ENCODE measurements at places on chromosomes 1 and 21. TPM values are rescaled to one million over a fixed set of nuclear protein-coding genes. Genes with fewer than 3 reads are reported as not detected.

LRRC7 gene
- 0.14 TPM for total RNA-seq

DNA sequence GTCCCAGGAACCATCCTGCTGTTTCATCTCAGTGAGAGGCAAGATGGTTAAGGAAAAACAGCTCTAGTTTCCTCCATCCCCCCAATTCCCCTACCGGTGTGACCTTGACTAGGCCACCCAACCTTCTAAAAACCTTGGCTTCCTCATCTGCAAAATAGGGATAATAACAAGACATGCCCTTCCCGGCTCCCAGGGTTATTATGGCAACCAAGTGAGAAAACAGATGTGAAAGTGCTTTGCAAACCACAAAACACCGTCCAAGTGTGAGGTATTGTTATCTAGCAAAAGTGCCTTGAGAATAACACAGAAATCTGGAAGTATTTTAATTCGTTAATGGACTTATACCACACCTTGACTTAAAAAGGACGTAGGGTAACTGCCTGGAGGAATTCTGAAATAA, 62.7 kb downstream of the ITPKB start:
- no peak for DNase-seq

DNA sequence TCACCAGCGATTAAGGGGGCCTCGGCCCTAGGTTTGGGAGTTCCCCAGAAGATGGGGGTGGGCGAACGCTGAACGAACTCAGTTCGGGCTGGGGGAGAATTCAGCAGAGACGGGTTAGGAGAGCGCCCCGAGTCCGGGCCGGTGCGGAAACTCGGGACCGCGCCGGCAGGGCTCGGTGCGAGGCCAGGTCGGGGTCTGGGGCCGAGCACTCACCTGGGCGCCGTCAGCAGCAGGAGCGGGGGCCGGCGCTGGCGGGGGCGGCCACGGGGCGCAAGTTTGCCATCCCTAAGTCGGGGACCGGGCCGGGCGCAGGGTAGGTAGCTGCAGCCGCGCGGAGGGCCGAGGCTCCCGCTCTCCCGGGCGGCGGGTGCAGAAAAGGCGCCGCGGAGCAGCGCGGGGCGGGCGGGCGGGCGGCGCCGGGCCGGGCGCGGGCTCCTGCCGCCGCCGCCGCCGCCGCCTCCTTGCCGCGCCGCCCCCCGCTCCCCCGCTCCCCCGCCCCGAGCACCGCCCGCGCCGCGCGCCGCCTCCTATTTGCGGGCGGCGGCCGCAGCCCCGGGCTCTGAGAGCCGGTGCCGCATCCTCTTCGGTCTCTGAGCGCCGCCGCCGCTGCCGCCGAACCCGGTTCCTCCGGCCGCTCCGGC, 349 bp downstream of the ADGRB2 start:
- DNase-seq, result no peak

GRCh38 chr1:14482784-14483450, 115.6 kb upstream of the KAZN start:
- DNase-seq, result no peak

WDR77 gene
- 49.1 TPM for total RNA-seq
